Bronchial epithelial cell (primary cell): ENCODE measurements at places on chromosomes 12 and 14. TPM values are rescaled to one million over a fixed set of nuclear protein-coding genes. Genes with fewer than 3 reads are reported as not detected.

GPR84 gene
- 0.13 TPM in 1 of 2 replicates, not detected in the other for total RNA-seq

CPNE6 gene
- total RNA-seq: not detected in 2 replicates

DNA sequence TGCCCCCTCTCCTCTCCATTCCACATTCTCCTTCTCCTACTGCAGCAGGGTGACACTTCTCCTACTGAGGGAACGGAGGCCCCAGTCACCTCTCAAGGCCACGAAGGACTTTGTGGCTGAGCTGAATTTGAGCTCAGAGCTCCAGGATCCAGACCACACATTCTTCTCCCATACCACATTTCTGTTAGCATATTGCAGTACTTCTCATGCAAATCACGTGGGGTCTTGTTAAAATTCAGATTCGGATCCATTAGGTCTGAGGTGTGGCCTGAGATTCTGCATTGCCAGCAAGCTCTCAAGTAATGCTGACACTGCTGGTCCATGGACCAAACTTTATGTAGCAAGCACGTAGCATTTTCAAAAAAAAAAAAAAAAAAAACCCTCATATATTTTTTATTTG lies 9.6 kb upstream of the IFI27L2 start:
- no peak for DNase-seq

DNA sequence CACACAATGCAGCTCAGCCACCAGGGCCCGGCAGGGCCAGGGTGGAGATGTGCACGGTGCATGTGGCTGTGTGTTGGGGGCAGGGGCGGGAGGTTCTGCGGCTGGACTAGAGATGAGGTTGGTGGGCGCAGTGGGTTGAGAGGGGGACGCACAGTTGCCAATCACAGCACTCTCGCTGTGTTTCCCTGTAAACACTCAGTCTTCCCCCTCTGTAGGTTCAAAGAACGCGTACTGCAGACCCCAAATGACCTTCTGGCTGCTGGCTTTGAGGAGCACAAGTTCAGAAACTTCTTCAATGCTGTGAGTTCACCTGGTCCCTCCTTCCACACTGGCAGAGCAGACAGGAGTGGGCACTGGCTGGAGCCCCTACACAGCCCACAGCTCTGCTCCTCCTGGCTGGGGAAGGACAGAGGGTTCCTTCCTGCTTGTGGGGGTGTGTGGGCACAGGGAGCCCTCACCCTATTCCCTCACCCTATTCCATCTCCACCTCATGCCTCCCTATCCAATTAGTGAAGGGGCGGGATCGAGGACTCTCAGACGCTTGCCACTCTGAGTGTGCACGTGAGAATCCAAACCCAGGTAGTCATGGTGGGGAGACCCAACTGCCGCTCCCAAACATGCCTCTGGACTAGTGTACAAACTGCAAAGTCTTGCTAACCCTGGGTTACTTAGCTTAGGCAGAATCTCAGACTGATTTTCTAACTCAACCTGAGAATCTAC lies 17.8 kb downstream of the OTUB2 start:
- no peak for DNase-seq

TRIP11 gene
- 13.2 and 23.8 TPM in 2 replicates for total RNA-seq

DNA sequence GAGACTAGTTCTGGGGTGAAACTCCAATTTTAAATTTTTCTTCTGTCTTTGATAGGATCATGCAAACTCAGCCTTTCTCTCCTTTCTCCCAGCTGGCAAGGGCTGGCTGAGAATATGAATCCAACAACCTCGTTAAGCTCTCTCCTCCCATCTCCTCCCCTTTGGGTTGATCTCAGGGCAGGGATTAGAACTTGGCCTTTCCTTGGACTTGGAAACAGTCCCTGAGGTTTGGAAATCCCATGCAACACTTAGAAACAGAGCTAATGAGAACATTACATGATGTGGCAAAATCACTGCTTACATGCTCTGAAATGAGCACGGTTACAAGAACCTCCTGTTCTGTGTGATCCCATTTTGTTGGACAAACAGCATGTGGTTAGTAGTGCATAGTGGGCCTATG lies 31.6 kb downstream of the ACACB start:
- no peak for DNase-seq

GRCh38 chr14:71137536-71138447 lies 230.5 kb downstream of the PCNX1 start:
- no peak for DNase-seq

DNA sequence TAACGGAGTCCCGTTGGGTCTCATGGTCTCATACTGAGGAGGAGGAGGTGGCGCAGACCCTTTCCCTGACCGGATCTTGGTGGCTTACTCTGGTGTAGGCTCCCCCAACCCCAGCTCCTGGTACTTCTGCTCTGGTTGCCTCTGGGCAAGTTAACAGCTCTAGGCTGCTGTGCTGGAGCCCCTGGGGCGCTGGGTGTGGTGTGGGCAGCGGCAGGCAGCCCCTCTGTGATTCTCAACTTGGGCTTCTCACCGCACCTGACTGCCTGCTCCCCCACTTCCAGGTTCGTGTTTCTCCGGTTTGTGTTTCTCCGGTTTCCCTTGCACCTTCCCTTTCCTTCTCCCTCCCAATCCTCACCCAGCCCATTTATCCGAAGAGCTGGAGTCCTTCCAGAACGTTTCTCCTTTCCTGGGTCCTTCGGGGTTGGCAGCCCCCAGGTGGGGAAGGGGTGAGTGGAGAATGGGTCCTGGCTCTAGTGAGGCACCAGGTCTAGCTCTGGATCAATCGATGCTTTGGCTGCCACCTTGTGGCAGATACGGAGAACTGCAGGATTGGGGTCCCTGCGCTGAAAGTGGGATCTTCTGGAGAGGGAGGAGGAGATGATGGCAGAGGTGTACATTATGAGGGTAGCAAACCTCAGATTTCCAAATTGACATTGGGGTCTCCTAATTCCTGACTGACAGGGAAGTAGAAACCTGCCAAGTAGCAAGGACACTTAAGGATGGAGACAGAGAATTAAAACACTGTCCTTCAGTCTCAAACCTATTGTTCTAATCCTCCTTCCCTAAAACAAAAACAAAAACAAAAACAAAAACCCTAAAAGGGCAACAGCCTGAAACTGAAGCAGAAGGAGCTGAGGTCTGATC lies 8.3 kb downstream of the CISTR start:
- peak; percentile 41 for DNase-seq

GRCh38 chr12:47270782-47271664 lies 191.3 kb upstream of the AMIGO2 start:
- DNase-seq: peak; percentile 99

SERPINA9 gene
- not detected in 2 replicates for total RNA-seq

GRCh38 chr12:9731393-9731792 lies 1.5 kb downstream of the CLECL1 start:
- DNase-seq: no peak

DNA sequence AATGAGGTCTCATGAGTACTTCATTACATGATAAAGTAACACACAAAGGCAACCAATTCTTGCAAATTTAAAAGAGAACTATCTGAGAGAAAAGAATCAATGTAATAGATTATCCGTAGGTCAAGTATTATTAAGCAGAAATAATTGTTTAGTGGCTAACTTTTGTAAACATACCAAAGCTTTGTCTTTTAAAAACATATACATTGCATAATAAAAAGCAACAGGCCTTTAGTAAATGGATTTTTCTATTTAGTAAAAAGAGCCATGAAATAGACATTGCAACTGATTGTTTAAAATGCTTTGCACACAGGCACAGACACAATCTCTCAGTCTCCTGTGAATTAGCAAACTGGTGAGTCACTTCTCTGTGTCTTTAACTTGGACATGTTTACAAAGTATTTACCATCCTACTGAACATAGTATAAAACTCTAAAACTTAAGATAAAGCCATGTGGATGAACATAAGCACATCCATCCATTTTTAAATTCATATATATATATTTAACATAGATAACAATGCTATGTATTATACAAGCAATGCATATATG lies 518.7 kb upstream of the MGAT4C start:
- peak; percentile 61 for DNase-seq
